ENCODE measurements at places on chromosomes 11 and 22.

- DNase-seq, result no peak
These were observed 3.5 kb upstream of the BACE1-AS start for GRCh38 chr11:117287668-117288067.

GRCh38 chr22:21033895-21034294 lies 1.5 kb upstream of the SLC7A4 start:
- no peak for DNase-seq

- no peak for DNase-seq
These were observed 32.3 kb upstream of the P2RY2 start for GRCh38 chr11:73185680-73186293.

DNA sequence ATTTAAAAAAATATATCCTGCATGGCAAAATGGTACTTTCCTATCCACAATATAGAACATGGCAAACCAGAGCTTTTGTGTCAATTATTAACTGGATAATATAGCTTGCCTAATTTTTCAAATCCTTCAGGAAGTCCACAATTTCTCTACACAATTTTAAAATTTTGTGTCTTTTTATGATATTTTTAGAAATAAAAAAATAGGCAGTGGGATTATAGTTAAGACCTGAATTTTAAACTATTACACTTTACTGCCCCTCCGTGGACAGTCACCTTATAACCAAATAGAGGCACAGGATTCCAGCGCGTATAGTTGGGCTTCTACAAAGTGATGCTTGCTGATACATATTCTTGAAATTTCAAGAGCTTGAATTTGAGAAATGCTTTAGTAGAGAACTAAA lies 2.1 kb upstream of the DMC1 start:
- DNase-seq, result peak; percentile 40

DNA sequence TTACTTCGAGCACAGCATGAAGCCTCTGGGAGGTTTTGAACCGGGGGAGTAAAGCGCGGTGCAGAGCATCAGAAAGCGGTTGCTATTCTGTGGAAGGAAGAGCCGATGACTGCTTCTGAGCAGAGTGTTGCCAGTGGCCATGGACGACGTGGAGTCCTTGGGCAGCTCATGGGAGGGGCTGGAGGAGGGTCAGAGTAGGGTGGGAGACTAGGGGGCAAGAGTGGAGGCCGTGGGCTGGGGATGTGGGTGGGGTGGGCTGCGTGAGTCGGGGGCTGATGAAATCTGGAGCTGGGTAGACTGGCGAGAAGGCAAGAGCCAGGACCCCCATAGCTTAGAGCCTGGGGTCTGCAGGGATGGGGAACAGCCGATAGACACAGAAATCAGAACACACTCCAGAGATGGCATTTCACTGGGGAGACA lies 40.2 kb downstream of the TBC1D22A start:
- DNase-seq, result no peak

GRCh38 chr11:14644226-14645014 lies 816 bp downstream of the PDE3B start:
- DNase-seq, result peak; percentile 49

- peak; percentile 52 for DNase-seq
These were observed 106.8 kb downstream of the RBFOX2 start for GRCh38 chr22:35921777-35922176.

GRCh38 chr11:21640491-21640890 lies 552.4 kb upstream of the ANO5 start:
- DNase-seq, result no peak

- no peak for DNase-seq
These were observed 41.5 kb upstream of the TP53I11 start for GRCh38 chr11:44992181-44992582.

GRCh38 chr11:68929706-68930570 lies 26.2 kb downstream of the IGHMBP2 start:
- DNase-seq, result no peak

DNA sequence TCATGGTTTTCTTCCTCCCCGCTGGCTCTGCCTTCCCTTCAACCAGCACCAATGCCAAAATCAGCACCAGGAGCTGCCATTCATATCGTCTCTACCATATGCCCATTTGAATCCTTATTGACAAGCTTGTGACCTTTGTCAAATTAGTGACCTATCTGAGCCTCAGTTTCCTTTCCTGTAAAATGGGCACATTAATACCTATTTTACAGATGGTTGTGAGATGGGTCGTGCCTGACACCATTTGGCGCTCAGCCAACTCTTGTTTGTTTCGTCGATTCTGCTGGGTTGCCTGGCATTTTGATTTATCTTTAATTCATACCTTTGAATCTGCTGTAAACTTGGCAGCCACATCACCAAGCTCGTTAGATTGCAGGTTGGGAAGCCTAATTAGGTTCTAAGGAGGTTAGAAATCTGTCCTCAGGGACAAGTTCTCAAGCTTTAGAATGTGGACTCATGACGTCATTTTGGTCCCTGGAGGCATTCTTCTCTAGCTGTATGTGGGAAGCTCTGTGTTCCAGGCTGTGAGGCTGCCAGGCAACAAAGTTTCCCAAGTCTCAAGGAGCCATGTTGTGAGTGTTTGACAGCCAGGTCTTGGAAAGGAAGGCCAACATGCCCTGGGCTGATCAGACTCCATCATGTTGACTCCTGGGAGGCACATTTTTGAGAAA lies 61.0 kb downstream of the RPS6KA4 start:
- no peak for DNase-seq

GRCh38 chr22:42885446-42885845 lies 28.4 kb upstream of the ARFGAP3 start:
- DNase-seq, result no peak

- DNase-seq, result peak; percentile 52
These were observed 119.4 kb downstream of the GALNT18 start for GRCh38 chr11:11502263-11502861.

DNA sequence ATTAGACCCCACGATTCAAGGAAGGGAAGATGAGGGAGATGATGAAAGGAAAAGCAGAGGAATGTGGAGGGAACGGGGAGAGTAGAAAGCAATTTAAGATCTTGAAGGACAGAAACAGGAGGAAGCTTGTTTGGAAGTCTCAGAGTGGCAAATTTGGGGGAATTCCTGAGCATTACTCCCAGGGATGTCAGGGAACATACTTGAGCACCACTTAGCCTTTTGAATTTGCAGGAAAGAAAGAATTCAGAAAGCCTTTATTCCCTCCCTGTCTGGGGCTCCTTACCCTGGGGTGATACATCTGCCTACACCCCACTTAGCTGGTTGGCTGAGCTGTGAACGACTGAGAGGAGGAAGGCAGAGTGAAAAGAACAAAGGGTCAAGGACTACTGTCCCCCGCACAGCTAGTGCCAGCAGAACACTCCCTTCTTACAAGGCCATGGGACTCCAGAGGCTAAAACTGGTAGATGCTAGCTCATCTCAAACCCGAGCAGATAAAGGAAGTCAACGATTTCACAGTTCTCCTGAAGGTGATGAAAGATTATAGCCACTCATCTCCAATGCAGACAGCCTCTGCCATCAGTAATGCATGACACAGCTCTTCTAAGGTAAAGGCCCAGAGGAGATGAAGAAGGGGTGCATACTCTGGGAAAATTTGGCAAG lies 84.0 kb upstream of the AKIP1 start:
- DNase-seq, result no peak

DNA sequence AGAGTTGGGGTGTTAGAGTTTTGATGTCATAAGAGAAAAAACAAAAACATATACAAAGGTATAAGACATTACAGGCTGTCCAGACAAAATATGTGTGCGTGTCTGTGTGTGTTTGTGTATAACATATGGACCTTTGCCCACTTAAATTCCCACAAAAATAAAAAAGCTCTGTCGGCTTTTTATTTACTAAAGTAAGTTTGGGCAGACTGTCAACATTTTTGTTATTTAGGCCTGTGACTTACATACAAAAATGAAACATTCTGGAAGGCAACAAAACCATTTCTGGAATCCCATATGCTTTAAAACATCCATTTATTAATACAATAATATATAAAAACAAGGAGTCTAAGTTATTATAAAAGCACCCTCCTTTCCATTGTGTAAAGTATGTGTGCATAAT lies 960.1 kb upstream of the FAT3 start:
- DNase-seq, result no peak

DNA sequence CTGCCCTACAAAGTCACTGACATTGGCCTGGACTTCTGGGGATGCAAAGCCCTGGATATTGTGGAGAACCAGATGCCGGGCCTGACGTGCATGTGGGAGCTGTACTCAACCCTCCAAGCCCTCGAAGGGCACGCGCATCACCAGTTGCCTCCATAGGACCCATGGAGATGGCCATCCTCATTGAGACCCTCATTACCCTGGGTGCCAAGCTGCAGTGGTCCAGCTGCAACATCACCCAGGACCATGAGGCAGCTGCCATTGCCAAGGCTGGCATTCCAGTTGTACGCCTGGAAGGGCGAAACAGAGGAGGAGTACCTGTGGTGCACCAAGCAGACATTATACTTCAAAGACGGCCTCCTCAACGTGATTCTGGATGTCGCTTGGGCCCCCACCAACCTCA lies 1.9 kb downstream of the CCDC83 start:
- no peak for DNase-seq

DNA sequence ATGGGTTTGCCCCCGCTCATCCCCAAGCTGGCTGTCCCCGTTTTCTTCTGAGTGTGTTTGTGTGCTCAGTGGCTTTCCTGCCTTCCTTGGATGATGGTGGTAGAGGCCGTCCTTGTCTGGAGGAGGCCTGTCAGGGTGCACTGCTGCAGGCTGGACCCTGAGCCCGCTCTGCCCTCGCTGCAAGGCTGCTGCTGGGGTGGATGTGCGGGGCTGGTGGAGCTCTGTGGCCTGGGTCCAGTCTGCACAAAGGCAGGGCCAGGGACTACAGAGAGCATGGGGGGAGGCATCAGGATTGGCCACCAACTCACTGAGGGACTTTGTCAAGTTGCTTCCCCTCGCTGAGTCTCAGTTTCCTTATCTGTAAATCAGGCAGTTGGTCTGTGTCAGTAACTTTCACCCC lies 275.0 kb downstream of the KIRREL3 start:
- DNase-seq, result no peak

- peak; percentile 47 for DNase-seq
These were observed 583 bp downstream of the PDGFD start for GRCh38 chr11:104163100-104164027.

- DNase-seq, result no peak
These were observed 128.3 kb downstream of the CRYBB2 start for GRCh38 chr22:25347752-25348102.

DNA sequence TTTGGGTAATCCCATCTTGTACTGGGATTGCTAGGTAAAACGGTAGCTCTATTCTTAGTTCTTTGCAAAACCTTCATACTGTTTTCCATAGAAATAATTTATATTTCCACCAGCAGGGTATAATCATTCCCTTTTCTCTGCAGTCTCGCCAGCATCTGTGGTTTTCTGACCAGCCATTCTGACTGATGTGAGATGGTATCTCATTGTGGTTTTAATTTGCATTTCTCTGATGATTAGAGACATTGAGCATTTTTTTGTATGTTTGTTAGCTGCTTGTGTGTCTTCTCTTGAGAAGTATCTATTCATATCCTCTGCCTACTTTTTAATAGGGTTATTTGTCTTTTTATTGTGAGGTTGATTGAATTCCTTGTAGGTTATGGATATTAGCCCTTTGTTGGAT lies 220.9 kb downstream of the PGR start:
- no peak for DNase-seq

DNA sequence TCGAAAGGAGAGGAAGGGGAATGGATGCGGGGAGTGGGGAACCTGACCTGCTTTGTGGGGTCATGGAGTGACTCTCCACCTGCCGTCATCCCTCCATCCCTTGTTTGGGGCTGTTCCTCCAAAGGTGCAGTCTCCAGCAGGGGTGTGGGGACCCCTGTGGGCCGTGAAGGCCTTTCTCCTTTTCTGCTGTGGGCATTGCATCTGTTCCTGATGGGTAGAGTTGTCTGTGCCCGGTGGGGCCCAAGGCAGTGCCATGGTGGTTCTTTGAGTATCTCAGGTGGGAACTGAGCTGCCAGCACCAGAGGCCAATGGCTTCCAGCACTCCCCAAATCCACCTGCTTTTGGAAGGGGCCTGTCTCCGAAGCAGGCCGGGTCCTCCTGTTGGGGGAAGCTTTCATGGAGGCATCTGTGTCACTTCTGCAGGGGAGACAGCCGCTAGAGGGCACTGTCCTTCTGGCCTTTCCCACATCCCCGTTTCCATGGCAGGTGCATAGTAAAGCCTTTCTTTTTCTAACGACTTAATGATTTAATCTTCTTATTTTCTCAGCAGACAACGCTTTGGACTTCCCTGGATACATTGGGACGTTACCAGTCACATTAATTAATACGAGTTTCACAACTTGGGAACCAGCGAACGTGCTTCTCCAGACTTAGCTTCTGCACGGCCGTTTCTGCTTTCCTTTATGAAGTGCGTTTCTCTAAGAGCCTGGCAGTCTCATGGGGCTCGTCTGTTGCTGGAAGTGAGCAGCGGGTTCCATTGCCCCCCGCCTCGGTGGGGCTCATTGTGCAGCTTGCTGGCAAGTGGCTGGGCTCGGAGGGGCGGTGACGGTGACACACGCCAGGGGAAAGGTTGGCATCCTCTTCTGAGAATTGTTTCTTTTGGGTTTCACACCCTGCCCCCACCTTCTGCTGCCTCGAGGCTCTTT lies 57.1 kb downstream of the PARVB start:
- peak; percentile 61 for DNase-seq

DNA sequence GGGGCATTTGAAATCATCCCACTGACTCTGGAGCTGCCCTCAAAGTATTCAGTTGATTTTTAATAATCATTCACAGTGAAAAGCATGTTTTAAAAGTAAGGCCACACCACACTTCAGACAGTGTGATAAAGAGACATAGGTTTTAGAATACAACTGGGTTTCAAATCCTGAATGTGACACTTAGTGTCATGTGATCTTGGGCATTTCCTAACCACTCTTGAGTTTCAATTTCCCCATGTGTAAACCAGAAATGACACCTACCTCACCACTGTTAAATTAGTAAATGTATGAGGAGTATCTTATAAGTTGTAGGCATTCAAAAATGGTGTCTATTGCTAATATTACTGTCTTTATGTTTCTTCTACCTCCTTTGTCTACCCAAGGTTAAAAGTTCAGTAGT lies 5.4 kb downstream of the TMEM123 start:
- DNase-seq, result no peak

DNA sequence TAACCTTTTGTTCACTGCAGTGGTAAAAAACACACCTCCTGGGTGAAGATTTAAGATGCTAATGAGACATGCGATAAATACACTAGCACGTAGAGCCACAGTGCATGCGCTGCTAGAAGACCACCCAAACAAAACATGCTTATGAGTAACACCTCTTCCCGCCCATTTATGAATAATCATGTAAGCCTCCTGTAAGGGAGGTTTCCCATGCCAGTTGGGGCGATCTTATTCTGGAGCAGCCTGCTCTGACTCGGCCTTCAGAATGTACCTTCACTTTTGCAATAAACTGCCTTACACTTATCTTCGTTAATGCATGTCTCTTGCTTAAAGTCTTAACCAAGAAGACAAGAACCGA lies 18.1 kb upstream of the SCARF2 start:
- no peak for DNase-seq
